ENCODE measurements at places on chromosomes 11 and 22.

DNA sequence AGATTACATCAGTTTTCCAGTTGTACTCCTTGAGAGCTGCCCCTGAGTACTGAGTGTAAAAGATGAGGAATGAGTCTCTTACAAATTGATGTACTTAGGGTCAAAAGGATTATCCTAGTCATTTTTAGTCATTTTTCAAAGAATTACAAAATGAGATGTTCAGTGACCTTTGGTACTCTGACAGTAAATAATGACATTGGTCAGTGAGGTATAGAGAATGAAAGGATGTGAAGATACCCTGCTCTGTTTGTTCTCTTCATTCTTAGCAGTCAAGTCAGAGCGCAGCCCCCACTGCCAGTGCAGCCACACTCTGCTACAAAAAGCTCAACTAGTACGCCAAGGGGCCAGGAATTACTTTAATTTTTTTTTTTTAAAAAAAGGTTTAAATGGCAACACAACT is 4.1 kb upstream of the ESAM start:
- no peak for DNase-seq

DNA sequence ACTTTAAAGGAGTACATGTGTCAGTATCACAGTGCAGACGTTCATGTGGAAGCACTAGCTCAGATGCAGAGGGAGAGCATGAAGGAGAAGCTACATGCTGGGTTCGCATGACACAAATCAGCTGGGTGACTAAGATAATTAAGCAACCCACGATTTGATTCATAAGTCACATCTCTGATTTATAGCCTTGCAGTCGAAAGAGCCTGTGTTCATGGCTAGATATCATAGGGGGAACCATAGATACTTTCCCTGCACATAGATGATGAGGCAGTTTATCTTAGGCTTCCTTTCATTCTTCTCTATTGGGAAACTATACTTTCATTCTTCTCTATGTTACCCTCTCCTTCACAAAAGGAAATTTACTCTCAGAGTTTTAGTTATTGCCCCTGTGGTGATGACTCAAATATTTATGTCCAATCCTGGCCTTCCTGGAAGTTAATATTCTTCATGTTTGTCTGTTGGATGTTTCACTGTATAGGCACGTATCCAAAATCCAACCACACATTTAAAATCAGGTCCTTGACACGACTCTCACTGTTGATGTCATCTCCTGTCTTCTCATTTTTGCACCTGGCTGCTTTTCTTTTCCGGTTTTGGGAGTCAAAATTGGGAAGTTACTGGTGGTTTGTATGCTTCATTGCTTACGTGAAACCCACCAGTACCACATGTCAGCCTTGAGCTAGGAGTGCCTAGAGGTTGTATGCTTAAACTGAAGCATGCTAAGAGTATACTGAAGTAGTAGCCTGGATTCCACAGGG is 56.3 kb upstream of the SLC5A12 start:
- no peak for DNase-seq

DNA sequence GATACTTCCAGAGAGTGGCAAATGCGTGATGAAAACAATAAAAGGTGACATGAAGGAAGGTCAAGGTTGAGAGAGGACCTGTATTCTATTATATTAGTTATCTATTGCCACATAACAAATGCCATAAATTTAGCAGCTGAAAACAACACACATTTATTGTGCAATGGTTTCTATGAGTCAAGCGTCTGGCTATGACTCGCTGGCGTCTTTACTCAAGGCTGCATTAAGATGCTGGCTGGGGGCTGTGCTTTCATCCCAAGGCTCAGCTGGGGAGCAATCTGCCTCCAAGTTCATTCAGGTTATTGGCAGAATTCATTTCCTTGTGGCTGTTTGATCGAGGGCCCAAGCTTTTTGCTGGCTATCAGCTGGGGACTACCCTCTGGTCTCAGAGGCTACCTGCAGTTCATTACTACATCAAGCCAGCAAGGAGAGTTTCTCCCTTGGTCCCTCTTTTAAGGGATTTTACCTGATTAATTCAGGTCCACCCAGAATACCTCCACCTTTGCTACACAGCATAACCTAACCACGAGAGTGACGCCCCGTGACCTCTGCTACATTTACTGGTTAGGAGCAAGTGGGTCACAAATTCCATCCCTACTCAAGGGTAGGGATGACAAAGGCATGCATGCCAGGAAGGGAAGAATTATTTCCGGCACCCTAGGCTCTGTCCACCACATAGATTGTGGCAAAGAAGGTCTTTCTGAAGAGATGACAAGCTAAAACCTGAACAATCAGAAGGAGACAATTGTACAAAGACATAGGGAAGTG is 549.1 kb downstream of the MN1 start:
- DNase-seq = no peak

GRCh38 chr22:45166932-45167331 is 3.2 kb downstream of the NUP50 start:
- DNase-seq = no peak

- no peak for DNase-seq
These were observed 296.6 kb downstream of the TBC1D22A start for GRCh38 chr22:47059076-47059475.

- DNase-seq = no peak
These were observed 113.9 kb downstream of the CCDC81 start for GRCh38 chr11:86488553-86488952.

- no peak for DNase-seq
These were observed 30.6 kb downstream of the UBASH3B start for GRCh38 chr11:122686111-122686510.

GRCh38 chr11:59654893-59655292 is 13.9 kb downstream of the PATL1 start:
- DNase-seq = no peak

- no peak for DNase-seq
These were observed 44.6 kb upstream of the ZBED5 start for GRCh38 chr11:10902301-10903063.

DNA sequence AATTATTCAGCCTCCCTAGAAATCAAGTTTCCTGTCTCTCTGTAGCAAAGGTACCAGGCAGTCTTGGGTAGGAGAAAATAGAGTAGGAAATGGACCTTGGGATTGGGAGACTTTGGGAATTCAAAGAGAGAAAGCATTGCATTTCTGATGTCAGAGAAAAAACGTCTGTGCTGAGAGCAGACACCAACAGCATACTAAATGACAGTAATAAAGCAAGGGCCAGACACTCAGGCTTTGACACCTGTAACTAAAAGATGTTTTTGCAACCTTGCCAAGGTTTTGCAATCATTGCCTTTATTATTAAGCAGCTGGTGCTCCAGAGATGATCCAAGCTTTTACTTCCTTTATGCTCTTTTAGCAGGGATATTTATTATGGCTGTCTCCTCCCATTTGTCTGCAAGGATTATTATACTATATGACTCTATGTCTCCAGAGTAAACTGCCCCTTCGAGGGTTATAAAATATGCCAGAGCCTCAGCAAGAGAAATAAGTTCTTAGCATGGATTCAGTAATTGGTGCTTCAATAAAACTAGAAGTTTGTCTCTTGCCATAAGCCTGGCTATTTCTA is 85.2 kb upstream of the GRAMD1B start:
- DNase-seq = no peak

GRCh38 chr11:122816761-122817520 is 21.4 kb upstream of the CRTAM start:
- peak; percentile 91 for DNase-seq

DNA sequence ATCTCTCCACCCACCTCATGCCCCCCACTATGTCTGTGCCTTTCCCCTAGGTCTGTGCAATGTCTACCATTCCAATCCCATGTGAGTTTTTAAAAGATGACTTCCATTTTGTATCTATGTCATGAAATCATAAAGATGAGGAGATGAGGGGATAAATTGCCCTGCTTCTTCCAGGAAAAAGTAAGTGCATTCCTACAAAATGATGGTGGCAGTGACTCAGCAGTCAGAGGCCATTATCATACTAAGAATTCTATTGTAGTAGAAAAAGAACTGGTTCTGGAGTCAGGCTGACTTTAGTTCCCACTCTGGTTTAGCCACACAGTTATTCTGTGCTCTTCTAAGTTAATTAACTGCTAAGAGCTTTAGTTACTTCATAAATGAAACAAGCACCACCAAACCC is 89.6 kb upstream of the API5 start:
- no peak for DNase-seq

- DNase-seq = no peak
These were observed 712 bp downstream of the UPK3A start for GRCh38 chr22:45285263-45286058.

DNA sequence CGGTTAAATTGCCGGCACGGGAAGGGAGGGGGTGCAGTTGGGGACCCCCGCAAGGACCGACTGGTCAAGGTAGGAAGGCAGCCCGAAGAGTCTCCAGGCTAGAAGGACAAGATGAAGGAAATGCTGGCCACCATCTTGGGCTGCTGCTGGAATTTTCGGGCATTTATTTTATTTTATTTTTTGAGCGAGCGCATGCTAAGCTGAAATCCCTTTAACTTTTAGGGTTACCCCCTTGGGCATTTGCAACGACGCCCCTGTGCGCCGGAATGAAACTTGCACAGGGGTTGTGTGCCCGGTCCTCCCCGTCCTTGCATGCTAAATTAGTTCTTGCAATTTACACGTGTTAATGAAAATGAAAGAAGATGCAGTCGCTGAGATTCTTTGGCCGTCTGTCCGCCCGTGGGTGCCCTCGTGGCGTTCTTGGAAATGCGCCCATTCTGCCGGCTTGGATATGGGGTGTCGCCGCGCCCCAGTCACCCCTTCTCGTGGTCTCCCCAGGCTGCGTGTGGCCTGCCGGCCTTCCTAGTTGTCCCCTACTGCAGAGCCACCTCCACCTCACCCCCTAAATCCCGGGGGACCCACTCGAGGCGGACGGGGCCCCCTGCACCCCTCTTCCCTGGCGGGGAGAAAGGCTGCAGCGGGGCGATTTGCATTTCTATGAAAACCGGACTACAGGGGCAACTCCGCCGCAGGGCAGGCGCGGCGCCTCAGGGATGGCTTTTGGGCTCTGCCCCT is 529 bp upstream of the CCND1 start:
- DNase-seq = peak; percentile 45

DNA sequence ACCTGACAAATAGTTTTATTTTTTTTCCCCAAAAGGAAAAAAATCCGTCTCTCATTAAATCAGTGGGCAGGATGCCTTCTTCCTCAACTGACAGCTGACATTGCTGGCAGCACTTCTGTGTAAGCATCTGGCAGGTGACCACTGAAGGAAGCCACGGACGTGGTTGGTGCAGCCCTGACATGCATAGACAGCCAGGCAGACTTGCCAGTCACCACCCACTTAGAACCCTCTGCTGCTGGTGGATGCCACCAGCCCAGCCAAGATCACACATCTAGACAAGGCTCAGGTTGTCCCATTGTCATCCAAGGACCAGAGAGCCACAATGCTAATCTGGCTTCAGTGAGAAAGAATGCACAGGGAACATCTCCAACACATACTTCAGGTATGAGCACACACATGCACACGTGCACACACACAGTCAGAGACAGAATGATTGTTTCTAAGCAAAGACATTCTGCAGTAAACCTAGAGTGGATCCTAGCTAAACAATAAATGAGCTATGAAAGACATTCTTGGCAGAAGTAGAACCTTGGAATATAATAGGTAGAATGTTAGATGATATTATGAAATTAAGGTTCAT is 49.8 kb upstream of the BMAL1 start:
- no peak for DNase-seq

DNA sequence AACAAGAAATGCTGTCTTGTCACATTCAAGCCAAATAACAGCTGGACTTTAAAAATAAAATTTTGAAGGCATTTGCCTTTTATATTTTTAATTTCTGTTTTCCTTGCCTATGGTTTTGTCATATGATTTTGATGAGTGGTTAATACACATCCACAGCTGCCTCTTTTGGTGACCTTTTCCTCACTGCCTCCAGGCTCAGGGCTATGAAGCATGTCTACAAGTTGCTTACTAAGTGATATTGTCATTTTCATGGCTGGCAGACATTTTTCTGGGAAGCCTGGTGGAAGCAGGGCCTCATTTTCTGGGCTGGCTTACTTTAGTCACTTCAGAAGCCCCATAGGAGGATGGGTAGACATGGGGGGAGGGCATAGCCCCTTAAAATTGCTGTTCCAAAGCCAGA is 344.9 kb downstream of the SOX6 start:
- no peak for DNase-seq

DNA sequence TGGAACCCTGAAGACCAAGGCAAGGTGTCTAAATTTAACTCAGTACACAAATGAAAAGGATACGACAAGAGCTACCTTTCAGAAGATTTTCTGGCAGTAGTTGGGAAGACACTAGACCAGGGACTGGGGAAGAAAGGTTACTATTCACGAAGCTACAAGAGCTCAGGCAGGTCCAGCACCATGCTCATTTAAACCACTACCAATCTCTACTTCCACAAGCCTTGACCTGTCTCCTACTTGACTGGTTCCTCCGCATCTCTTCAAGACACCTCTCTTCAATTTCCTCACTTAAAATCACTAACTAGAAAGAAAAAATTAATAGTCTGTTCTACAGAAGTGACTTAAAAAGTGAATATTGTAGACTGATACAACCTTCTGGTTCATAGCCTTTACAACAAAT is 22.9 kb downstream of the TCF20 start:
- DNase-seq = no peak

- peak; percentile 77 for DNase-seq
These were observed 15.2 kb upstream of the TH start for GRCh38 chr11:2186669-2187279.

GRCh38 chr11:1924646-1925372 is 5.3 kb downstream of the TNNT3 start:
- DNase-seq = no peak

- DNase-seq = no peak
These were observed 259.7 kb downstream of the KIRREL3 start for GRCh38 chr11:126740846-126741245.

DNA sequence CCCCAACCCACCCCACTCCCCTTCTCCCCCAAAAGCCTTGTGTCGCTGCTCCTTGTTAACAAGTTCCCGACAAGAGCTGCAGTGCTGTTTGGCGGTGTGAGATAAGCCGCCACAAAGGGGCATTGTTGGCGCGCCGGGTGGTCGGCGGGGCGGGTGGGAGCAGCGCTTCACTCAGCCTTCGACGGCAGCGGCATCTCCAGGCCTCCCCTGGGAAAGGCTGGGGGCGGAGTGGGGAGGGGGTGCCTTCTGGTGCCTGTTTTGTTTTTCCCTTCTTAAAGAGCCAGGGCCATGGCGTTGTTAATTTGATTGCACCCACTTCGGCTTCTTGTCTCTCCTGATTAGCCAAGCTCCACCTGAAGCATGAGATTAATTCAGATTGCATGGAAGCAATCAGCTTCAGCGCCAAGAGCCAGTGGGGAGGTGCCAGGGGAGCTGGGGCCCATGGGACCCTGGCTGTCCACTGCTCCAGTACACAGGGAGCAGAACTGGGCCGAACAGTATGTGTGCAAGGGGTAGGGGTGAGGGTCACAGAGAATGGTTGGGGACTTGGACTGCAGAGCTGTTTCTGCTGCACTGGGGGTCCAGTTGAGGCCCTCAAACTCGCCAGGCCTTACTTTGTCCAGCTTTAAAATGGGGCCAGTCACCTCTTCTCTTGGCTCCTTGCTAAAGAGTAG is 165.1 kb downstream of the CEP164 start:
- no peak for DNase-seq

- DNase-seq = peak; percentile 62
These were observed 1.7 kb downstream of the TRPM5 start for GRCh38 chr11:2442589-2442988.
